Upper lobe of left lung (tissue), 6 donors: ENCODE measurements at places on chromosomes 2 and 18. TPM values are rescaled to one million over a fixed set of nuclear protein-coding genes. Genes with fewer than 3 reads are reported as not detected.

- H3K4me3 ChIP-seq, result no peak overlapping the region
- no peak overlapping the region for H3K27ac ChIP-seq
- H3K4me1 ChIP-seq, result no peaks in the 10 kb centered on the region
- DNase-seq, result no peak
These were observed 35.0 kb downstream of the PIKFYVE start for GRCh38 chr2:208300847-208301618.

DNA sequence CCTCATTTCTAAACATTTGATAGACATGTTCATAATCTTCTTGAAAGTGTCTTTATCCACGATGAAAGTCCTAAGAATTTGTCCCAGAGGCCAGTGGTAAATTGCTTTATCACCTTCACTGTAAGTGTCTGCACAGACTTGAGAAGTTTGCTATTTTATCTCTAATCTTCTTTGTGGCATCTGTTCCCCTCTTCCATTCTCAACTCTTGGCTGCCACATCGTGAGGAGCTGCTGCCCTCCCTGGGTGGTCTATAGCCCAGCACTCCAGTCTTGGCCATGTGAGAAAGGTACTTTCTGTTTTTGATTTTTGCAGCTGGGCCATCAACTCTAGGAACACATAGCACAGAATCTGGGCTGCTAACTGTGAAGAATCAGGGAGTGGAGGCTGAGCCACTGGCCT lies 45.5 kb downstream of the SLC14A2 start:
- no peaks in the 10 kb centered on the region for H3K27me3 ChIP-seq
- no peak overlapping the region for H3K27ac ChIP-seq
- DNase-seq, result no peak
- no peaks in the 10 kb centered on the region for H3K36me3 ChIP-seq
- peaks cover 2% of the 10 kb centered on the region for H3K4me1 ChIP-seq

CYP27C1 gene
- total RNA-seq, result 0.15 TPM

- no peak for DNase-seq
- H3K27ac ChIP-seq, result no peak overlapping the region
- peaks cover 5% of the 10 kb centered on the region for H3K4me1 ChIP-seq
- H3K27me3 ChIP-seq, result no peaks in the 10 kb centered on the region
- no peak overlapping the region for H3K4me3 ChIP-seq
- H3K36me3 ChIP-seq, result no peaks in the 10 kb centered on the region
These were observed 80.7 kb downstream of the PDCL3 start for GRCh38 chr2:100643467-100643866.

ARHGEF33 gene
- 0.34 TPM for total RNA-seq
